ENCODE measurements at places on chromosomes 16 and 17.

DNA sequence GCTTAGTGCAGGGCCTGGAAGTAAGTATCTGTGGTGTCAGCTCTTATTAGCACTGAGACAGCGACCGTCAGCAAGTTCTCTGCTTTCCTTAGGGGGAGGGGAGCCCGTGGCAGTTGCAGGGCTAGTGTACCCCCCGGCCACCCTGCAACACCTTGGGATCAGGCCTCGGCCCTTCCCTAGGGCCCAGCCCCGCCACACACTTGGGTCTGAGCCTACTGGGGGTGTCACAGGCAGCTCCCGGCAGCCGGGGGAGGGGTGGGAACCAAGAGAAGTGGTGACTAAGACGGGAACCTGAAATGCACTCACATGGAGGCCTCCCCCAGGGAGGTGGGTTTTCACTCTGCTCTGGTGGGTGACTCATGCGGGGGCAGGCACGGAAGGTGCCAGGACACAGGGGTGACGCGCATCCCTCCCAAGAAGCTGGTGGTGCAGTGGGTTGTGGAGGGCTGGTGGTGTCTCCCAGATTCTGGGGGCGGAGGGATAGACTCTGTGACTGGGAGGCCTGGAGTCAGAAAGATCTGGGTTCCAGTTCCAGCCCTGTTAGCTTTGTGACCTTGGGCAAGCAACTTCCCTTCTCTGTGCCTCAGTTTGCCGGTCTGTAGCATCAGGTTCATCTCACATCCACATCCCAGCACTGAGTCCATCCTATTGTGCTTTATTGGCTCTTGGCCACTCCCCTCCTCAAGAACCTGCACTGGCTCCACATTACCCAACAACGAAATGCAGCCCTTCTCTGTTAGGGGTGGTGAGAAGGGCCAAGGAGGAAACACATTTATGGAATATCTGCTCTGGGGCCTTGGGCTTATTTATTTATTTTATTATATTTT, 44.5 kb downstream of the LAT start:
- peak; percentile 97 for DNase-seq

GRCh38 chr16:84788920-84789391, 30.8 kb upstream of the CRISPLD2 start:
- DNase-seq, result peak; percentile 87

- DNase-seq, result no peak
These were observed 32.3 kb upstream of the NUFIP2 start for GRCh38 chr17:29326023-29326813.

- DNase-seq, result no peak
These were observed 1.2 kb upstream of the ZFPM1 start for GRCh38 chr16:88451586-88452481.

DNA sequence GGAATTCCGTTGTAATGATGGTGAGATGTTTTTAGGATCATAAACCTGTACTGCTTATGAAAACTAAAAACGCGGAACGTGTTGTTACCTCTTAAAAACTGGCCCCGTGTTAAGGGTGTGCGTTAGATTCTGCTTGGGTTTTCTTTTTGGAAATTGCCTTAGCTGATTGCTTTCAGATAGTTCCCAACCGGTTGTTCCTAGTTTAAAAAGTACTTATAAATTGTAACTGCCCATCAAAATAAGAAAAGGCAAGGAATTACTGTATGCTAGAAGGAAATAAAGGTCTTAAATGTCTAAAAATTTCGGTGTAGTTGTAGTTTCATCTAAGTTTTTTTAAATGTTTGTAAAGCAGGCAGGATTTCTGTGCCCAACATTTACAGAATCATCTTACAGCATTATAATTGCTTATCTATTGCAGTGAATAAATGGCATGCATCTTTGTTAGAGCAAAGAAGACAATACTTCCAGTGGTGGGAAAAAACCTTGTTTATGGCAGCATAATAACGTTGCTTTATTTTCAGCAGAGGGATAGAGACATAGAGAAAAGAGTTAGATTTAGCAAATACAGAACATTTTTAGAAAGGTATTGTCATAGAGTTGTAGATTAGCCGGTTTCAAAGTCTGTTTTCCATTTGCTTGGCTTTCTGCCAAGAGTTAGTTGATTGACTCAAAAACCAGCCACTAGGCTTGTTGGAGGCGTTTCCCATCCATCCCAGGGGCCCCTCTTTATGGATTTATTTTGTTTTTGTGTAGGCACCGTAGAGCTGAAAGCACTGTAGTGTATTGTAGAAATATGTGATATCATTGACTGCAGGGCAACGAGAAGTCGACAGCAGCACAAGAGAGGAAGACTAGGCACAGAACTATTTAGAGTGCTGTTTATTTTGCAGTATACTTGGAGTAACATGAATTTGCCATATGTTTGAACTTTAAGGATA, 1.7 kb downstream of the PPM1D start:
- peak; percentile 82 for DNase-seq

GRCh38 chr16:12178251-12178990, 201.9 kb downstream of the SNX29 start:
- DNase-seq, result peak; percentile 80

- peak; percentile 96 for DNase-seq
These were observed 126.0 kb upstream of the CIBAR2 start for GRCh38 chr16:85238233-85238647.

GRCh38 chr17:16491131-16491702, 776 bp downstream of the LRRC75A start:
- no peak for DNase-seq

DNA sequence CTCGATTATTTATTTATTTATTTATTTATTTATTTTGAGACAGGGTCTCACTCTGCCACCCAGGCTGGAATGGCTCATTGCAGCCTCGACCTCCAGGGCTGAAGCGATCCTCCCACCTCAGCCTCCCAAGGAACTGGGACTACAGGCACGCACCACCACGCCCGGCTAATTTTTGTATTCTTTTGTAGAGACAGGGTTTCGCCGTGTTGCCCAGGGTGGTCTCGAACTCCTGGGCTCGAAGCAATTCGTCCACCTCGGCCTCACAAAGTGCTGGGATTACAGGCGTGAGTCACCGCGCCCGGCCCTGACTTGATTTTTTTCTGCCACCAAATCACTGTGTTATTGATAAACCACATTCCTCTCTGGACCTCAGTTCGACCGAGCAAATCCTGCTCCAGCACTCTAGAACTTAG, 758 bp upstream of the RPL23A start:
- no peak for DNase-seq

DNA sequence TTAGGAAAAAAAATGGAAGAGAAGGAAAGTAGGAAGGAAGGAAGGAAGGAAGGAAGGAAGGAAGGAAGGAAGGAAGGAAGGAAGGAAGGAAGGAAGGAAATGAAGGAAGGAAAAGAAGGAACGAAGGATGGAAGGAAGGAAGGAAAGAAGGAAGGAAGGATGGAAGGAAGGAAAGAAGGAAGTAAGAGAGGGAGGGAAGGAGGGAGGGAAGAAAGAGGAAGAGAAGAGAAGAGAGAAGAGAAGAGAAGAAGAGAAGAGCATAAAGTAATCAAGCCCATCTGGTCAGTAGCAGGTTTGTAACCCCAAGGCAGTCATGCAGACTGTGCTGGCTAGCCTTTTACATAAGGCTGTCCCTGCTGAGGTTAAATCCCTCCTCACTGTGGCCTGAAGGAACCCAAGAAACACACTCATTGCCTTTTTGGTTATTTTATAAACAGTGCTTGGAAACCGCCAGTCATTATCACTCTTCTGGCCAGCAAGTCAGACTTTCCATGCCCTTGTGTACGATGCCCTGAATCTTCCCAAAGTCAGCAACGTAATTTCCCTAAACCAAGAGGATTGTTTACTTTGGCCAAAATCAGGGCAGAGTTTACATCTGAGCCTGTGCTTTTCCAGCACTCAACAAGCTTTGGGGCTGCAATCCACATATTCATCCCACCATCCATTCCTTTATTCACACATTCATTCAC, 409.6 kb upstream of the MAF start:
- no peak for DNase-seq

DNA sequence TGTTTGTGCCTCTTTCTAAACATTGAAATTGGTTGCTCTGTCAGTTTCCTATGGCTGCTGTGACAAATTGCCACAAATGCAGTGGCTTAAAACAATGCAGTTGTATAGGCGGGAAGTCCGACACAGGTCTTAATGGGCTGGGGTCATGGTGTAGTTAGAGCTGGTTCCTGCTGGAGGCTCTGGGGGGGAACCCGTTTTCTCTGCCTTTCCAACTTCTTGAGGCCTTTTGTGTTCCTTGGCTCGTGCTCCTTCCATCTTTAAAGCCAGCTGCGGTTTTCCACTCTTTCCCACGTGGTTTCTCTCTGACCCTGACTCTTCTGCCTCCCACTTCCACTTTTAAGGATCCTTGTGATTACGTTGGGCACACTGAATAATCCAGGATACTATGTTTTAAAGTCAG, 12.5 kb downstream of the EPN2 start:
- DNase-seq, result no peak

DNA sequence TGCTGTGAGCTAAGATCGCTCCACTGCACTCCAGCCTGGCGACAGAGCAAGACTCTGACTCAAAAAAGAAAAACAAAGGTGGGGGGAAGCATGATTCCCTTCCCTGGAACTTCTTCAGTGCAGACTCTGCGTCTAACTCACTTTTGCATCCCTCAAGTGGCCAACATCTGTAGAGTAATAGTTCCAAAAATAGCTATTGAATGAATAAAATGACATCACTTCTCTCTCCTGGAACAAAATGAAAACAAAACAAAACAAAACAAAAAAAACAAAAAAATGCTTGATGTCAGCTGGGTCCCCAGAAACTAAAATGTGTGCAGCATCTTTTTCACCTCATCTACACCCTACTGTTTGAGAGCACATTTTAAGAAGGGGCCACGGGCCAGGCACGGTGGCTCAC, 197.7 kb upstream of the NOG start:
- no peak for DNase-seq

DNA sequence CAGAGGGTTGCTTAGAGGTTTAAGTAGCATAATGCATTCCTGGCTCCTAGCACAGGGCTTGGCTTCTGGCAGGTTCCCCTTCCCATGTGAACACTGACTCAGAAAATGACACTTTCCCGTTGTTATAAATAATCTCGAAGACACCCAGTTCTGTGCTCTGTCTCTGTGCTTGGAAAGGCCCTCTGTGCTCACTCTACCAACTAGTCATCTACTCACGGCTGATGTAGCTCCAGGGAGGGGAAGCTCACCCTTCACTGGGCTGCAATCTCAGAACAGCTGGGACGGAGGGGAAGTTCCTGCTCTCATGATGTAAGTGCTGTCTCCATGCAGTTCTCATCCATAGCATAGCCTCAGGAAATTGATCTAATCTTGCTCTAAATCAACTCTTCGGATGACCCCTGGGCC, 230.5 kb upstream of the ASIC2 start:
- DNase-seq, result peak; percentile 10

GRCh38 chr17:72887917-72888316, 204.6 kb downstream of the SLC39A11 start:
- DNase-seq, result peak; percentile 42

GRCh38 chr16:23500862-23501225, 9.4 kb downstream of the GGA2 start:
- no peak for DNase-seq

DNA sequence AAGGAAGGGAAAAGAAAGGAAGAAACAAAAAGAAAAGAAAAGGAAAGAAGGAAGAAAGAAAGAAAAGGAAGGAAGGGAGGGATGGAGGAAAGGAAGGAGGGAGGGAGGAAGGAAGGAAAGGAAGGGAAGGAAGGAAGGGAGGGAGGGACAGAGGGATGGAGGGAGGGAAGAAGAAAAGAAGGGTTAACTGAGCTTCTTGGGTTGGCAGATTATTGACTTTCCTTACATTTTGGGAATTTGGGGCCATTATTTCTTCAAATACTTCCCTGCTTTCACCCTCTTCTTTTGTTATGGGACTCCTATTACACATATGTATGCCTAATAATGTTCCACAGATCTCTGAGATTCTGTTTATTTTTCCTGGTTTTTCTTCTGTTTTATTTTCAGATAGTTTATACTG, 285.6 kb downstream of the KCNJ2 start:
- no peak for DNase-seq

GRCh38 chr17:34300652-34301370, 15.3 kb downstream of the CCL11 start:
- DNase-seq, result peak; percentile 86

- peak; percentile 59 for DNase-seq
These were observed 40.3 kb upstream of the TNRC6A start for GRCh38 chr16:24689128-24689527.

- no peak for DNase-seq
These were observed 753 bp downstream of the SLC16A11 start for GRCh38 chr17:7043182-7043496.

DNA sequence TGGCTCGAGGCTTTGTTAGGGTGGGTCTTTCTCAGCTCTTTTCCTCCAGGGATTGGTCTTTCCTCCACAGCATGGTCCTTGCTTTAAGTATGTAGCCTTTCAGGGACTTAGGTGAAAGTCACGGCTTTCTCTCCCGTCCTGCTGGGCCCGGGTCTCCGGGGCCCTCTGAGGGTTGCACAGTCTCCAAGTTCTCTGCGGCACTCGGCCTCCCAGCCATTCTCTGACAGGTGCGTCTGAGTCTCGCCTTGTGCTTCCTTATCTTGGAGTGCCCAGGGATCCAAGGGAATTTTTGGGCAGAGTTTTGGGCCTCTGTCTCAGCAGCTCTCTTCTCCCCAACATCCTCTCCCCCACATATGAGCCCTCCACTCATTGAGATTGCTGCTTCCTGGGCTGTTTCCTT, 36.6 kb downstream of the ZNF750 start:
- no peak for DNase-seq

DNA sequence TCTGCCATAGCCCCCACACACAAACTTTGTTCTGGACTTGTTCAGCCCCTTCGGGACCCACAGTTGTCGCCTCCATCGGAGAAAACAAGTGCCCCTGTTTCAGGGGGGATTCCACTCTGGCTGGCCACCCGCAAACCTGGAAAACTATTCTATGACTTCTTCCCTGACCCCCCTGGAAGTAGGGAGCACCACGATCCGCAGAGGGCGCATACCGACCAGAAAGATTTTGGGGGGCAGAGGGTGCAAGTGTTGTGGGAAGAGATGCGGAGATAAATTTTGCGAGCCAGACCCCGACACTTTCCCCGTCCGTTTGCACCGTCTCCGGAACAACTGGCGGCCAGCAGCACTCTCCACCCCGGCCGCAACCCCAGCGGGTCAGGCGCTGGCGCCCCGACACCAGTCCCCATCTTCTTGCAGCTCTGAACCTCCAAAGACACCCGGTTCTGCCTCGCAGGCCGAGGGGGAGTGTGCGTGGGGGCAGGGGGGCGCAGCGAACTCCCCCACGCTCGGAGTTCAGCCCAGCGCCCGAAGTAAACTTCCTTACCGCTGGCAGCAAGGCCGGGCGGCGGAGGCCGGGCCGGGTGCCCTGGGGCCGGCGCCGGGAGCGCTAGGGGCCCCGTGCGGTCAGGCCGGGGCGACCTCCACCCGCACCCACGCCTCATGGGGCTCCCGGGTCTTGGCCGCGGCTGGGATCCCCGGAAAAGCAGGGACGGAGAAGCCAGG, 744 bp downstream of the SALL1 start:
- no peak for DNase-seq

- peak; percentile 93 for DNase-seq
These were observed 16.7 kb downstream of the SOCS3 start for GRCh38 chr17:78343187-78343542.

GRCh38 chr17:16948587-16949376, 23.1 kb downstream of the TNFRSF13B start:
- no peak for DNase-seq

- DNase-seq, result no peak
These were observed 31.3 kb upstream of the DDX52 start for GRCh38 chr17:37674511-37674910.

All from fibroblast of skin of right biceps (primary cell).